ELF-1 (cell line): ENCODE measurements at places on chromosomes 4 and X.

DNA sequence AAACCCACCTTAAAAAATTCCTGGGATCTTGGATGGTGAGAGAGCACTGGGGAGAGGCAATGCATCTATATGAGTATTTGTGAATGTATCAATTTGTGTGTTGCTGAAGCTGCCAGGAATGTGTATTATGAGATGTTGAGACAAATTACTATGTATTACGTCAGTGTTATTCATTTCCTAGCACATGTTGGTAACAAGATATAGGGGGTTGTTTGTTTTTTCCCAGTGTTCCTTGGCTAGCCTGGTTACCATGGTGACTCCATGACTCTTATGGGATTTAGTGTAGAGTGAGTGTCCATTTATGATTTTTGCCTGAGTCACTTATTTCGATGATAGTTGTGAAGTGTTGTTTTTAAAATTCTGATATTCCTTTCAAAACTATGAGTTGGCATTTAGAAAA is 65.6 kb downstream of the RAB40A start:
- no peak for DNase-seq

- DNase-seq: no peak
Measured at GRCh38 chr4:11505221-11505971, 76.7 kb upstream of the HS3ST1 start.

- no peak for DNase-seq
Measured at GRCh38 chr4:69830560-69831269, 29.2 kb downstream of the SULT1E1 start.

DNA sequence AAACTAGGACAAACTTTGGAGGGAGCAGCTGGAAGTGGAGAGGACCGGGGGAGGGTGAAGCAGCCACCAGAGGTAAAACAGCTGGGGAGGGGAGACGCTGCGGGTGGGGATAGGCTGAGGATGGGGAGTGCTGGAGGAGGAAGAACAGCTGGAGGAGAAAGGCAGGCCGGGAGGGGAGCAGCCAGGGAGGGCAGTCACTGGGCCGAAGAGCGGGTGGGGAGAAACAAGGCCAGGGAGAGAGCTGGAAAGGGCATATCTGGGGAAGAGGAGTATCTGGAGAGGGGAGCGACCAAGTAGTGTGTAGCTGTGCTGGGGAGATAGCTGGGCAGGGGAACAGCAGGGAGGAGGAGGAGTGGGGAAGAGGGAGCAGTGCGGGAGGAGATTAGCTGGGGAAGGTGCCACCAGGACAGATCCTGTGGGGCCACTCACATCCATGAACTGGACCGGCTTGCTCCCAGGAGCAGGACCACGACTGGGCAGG is 2.7 kb downstream of the SLC38A5 start:
- DNase-seq: no peak

DNA sequence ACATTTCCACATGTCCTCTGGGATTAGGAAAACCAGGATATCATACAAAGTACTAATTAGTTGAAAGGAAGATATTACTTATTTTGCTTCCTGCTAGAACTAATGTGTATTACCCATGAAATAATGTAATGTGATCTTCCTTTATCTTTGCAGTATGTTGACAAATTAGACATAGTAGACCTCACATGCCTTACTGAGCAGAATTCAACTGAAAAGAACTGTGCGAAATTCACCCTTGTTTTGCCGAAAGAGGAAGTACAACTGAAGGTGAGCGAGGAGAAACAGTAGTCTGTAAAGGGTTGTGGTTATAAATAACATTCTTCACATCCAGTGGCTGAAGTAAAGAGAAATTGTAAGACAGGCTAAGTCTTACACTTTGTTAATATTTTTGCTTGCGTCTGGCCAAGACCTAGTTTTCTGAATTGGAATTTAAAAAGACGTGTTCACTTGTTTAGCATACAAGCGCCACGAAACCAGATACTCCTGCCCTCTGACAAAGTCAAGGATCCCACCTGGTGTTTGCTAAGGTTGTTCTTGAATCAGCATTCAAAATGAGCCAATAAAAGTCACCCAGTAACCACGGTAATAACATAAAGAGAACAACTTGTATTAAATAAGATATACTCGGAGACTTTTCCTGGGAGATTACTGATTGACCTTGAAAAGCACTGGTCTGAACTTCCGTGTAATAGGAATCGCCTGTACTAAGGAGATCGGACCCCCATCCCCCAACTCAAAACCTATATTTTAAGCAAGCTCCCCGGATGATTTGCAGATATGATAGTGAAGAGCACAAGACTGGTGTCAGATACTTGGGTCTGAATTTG is 16.9 kb downstream of the STAP1 start:
- no peak for DNase-seq
